DMS153 (cell line): ENCODE measurements at places on chromosomes 6 and 20.

DNA sequence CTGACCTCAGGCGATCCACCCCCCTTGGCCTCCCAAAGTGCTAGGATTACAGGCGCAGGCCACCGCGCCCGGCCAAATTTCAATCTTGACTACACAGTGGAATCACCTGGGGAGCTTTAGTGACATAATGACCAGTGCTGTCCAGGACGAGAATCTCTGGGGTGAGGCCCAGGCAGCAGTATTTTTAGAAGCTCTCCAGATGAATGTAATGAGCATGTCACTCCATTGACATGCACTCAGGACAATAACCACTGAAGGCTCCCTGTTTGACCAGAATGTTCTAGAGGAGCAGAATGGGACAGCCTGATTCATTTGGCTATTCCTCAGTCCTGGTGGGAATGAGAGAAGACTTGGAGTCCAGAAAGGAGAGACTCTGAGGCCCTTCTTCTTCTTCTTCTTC, 39.2 kb downstream of the SRSF3 start:
- no peak for DNase-seq

GRCh38 chr6:111736005-111736608, 130.4 kb upstream of the TRAF3IP2 start:
- DNase-seq, result no peak

GRCh38 chr20:44358776-44359175, 3.3 kb downstream of the HNF4A start:
- no peak for DNase-seq

- no peak for DNase-seq
These were observed 73.2 kb downstream of the ROS1 start for GRCh38 chr6:117352466-117353081.

GRCh38 chr6:166678426-166678825, 51.4 kb upstream of the RPS6KA2 start:
- DNase-seq, result no peak

DNA sequence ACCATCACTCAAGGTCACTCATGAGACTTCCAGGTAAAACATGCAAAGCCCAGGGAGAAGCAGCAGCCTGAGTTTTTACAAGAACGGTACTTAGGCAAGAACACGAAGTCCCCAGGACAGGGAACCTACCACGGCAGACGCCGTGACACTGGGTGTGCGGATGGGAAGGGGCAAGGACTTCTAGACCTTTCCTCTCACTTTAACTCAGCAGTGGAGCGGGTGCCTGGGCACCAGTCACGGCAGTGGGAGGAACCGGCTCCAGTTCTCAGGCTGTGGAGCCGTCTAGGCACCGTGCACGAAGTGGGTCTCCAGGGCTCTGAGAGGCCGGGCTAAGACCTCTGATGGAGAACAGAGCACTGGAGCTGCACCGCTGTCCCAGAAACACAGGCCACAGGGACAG, 2.5 kb downstream of the ZBTB46 start:
- DNase-seq, result no peak

DNA sequence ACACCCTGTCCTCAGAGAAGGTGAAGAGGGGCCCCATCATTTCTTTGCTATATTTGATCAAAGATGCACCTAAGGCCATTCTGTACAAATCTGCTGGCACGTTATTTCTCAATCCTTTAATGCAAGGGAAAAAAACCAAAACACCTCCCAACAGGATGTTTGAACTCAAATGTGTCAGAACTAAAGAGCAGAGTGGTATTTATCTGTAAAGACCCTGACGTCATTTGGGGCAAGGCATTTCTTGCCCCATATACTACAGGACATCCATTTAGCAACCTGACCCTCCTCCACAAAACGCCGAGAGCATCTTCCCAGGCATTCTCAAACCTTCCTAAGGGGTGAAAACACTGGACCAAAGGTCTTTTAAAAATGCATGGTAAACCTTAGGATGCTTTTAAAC, 50.8 kb downstream of the ZMYND8 start:
- DNase-seq, result no peak

DNA sequence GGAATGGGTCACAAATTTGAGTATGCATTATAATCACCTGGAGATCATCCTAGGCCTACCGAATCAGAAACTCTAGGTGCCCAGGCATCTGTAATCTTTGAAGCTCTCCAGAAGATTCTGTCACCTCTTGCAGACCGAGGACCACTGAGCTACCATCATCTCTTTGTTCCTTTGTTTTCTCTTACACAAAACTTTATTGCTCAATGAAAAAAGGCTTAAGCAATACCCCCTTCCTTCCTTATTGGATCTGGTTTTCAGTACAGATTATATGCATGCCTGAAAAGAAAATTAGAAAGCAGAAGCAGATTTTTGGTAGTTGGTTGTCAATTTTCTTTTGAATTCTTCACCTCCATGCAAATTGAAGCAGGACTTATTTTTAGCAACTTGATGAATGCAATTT, 31.3 kb downstream of the STX11 start:
- no peak for DNase-seq

DNA sequence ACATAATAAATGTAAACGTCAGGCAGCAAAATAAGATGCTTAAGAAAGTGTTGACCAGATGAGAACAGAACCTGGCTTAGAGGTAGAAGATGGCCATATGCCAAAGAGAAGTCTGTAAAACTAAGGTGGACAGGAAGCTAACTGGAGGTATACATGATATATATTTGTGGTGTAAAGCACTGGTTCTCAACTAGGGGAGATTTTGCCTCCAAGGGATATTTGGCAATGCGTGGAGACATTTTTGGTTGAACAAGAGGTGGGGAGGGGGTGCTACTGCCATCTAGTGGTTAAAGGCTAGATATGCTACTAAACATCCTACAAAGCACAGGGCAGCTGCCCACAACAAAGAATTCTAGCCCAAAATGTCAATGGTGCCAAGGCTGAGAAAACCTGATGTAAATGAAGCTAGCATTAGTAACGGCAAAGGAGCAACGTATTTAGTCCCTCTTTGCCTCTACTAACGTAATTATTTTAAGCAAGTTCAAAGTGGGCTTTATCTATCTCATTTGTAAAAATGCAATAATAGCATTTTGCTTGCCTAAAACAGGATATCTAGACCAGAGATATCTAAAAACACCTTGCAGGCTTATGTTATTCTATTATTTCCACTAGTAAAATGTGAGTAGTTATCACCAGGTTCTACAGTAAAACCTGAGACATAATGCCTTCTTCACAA, 182.6 kb downstream of the RNGTT start:
- DNase-seq, result peak; percentile 34
